ENCODE measurements at places on chromosomes 1 and 21.
A peak's percentile ranks its signal among the peaks of the same experiment; 100 is the strongest.

DNA sequence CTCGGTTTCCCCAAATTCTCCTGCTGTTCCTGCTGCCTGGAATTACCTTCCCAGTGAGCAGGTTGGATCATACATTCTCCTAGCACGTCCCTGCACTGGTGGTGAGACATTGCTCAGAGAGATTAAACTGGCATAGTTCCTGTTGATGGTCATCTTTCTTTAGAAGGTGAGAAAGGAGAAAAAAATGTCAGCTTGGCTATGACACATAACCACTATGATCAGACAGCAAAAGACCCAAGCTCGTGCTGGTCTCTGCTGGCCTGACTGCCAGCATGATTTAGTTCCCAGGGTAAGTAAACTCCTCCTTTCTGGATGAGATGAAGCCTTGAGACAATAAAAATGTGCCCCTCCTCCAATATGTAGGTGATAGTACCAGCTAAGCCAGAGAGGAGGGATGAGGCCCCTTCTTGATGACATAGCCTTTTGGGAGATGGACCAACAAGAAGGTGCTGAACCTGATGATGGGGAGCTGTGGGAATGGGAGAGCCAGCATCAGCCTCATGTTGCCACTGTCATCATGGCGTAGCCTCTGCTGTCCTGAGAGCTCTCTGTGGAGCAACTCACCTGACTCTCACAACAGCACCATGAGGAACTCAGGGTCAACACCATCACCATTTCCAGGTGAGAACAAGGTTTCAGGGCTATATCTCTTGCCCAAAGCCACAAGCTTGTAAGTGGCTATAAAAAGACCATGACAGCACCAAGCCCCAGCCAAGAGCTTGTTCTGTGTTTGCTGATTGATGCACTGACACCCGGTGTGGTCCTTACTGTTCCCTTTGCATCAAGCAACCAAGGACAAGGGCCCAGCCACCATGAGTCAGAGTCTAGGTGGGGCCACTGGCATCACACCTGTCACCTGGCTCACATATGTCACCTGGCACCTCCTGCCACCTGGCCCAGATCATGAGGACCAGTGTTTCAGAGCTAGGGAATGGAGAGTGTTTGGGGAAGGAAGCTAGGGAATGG, 200.0 kb downstream of the MATN1 start:
- DNase-seq: no peak

DNA sequence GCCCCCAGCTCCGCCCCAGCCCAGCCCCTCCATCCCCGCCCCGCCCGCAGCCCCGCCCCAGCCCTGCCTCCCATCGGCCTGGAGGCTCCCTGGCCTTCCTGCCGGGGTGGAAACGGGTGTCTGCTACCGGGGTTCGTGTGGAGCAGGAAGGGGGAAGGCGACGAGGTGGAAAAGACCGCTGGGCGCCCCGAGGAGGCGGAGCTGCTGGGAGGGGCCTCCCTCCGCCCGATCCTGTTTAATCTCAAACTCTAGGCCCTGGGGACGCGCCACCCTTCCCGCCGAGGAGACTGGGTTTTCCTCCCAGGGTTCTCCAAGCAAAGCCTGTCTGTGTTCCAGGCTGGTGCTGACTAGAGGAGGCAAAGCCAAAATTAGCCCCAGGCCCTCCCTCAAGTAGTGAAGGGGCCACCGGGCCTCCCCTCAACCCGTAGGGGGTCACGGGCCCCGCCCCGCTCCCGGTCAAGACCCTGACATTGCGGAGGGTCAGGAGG, 16.2 kb upstream of the TTLL10 start:
- DNase-seq: peak; percentile 47

- no peak for DNase-seq
Measured at GRCh38 chr1:209626346-209627026, 25.7 kb downstream of the LAMB3 start.

- DNase-seq: no peak
Measured at GRCh38 chr1:109312246-109312645, 5.4 kb upstream of the MYBPHL start.

DNA sequence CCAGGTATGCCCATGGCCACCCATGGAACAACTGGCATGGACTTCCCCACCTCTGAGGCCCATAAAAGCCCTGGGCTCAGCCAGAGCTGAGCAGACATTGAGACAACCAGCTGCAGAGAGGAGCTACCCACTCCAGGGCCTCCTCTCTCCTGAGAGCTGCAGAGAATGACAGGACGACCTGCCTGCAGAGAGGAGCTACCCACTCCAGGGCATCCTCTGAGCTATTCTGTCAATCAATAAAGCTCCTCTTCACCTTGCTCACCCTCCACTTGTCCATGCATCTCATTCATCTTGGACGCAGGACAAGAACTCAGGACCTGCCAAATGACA, 43.4 kb downstream of the MATN1 start:
- DNase-seq: no peak

- no peak for DNase-seq
Measured at GRCh38 chr1:59638231-59638711, 176.5 kb upstream of the HOOK1 start.

DNA sequence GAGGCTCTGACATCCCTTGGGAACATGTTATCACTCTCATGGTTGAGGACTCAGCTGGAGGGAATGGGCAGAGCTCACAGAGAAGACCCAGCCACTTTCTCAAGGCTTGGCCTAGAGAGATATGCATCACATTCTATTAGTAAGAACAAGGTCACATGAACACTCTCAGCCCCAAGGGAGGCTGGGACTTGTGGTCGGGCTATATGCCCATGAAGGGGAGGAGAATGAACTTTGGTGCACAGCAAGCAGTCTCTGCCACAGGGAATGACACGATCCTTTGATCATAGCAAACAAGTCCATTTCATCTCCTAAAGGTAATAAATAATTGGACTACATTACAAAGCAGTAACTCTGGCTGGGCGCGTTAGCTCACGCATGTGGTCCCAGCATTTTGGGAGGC, 105.7 kb downstream of the SYF2 start:
- DNase-seq: no peak

DNA sequence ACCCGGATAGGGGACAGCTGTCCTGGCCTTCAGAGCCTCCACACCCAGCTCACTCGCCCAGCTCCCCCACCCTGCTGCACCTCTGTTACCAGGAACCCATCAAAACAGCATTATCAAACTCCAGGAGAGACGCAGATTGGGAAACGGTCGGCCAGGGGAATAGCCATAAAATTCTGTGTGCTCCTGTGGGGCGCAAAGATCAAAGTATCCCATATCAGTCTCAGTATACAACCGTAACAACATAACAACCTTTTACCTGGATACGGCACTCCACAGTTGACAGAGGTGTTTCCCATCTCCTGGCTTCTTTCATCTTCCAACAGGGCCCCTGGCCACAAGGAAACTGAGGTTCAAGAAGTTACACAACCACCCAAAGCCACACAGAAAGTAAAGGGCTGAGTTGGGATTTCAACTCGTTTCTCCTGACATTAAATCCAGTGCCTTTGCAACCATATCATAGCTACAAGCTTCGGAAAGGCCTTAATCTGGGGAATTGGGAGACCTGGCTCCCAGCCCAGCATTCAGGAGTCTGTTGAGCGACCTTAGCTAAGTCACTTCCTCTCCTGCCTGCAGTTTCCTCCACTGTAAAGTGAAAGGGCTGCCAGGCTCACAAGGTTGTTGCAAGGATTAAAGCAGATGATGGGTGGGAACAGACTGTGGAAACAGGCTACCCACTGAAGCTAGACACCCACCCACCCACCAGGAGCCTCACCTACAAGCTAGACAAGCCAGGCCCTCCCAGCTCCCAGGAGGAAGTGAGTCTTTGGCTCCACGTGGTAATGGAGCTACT, 8.1 kb upstream of the EPHB2 start:
- DNase-seq: no peak

- DNase-seq: no peak
Measured at GRCh38 chr1:231420299-231420958, 1.7 kb downstream of the EGLN1 start.

- DNase-seq: no peak
Measured at GRCh38 chr21:18114810-18115209, 129.8 kb upstream of the CHODL start.

- DNase-seq: no peak
Measured at GRCh38 chr1:55986003-55986402, 593.4 kb downstream of the PLPP3 start.

DNA sequence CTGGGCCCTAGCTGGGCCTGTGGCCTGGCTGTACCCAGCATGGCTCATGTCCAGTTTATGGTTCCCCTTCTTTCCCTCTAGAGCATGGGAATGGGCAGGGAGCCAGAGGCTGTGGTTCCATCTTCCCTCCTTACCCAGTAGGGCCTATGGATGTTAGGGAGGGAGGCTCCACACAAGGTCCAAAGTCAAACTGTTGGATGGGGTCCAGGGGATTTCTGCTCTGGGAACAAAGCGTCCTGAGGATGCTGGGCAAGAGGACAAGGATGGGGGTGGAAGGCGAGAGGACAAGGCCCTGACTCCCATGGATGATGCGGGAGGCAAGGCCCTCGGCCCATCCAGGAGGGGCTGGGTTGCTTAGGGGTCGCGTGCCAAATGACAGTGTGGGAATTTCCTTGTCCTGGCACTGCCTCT, 17.3 kb downstream of the CSF1 start:
- DNase-seq: no peak

DNA sequence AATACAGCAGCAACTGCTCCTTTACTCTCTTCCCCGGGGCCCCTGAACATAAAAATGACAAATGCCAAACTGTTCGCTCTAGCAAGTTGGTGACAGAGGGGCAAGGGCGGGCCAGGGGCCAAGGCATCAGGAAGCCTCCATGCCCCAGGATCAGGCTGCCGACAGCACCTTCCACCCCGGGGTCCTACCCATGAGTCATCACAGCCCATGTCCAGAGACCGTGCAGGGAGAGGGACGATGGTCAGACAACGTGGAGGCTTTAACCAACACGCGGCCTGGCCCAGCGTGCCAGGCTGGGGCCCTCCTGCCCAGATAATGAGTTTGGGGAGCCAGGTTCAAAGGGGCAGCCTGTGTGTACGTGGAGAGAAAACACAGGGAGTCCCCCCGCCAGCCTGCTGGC, 90.5 kb downstream of the CASZ1 start:
- DNase-seq: no peak

DNA sequence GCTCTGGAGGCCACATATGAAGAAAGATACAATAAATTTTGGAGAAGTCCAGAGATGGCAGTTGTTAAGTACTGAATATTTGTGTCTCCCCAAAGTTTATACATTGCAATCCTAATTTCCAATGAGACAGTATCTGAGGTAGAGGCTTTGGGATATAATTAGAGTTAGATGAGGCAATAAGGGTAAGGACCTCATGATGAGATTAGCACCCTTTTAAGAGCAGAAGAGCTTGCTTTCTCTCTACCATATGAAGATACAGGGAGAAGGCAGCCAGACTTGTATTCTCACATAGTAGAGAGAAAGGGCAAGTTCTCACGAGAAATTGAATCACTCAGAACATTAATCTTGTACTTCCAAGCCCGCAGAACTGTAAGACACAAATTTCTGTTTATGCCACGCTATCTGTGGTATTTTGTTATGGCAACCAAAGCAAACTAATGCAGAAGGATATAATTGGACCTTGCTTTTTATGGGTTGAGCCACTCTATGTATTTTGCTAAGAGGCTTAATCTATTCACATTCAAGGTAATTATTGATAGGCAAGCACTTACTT, 430.1 kb downstream of the KCNT2 start:
- DNase-seq: no peak

DNA sequence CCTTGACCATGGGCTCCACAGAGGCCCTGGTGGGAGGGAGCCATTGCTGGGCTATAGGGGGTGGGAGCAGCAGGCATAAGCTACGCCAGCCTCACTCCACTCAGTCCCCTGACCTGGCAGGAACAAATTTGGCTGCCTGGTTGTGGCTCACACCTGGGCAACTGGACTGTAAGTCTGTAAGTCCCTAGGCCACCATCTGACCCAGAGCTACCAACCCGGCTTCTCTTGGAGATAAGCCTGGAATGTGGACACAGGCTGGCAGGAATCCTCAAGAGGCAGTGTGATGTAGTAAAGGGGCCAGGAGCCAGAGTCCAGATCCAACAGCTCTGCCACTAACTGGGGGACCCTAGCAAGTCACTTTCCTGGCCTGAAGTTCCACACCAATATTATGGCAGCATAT, 11.4 kb downstream of the NCF2 start:
- DNase-seq: no peak

GRCh38 chr1:156815961-156816422, 656 bp downstream of the SH2D2A start:
- DNase-seq: no peak

DNA sequence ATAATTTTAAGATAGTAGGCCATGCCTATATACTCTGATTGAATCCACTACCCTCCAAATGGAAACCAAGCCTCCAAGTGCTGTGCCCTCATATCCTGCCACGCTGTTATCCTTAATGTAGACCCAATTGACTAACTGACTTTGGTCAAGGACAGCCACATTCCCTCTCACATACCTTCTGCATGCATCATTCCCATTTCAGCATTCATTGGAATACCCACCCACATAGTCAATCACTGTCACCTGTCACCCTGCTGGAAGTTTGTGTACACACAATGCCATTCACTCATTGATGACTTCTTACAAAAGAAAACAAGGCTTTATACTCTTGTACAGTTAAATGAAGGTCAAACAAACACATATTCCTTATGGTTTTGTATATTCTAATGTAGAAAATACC, 221.1 kb upstream of the PBX1 start:
- no peak for DNase-seq

DNA sequence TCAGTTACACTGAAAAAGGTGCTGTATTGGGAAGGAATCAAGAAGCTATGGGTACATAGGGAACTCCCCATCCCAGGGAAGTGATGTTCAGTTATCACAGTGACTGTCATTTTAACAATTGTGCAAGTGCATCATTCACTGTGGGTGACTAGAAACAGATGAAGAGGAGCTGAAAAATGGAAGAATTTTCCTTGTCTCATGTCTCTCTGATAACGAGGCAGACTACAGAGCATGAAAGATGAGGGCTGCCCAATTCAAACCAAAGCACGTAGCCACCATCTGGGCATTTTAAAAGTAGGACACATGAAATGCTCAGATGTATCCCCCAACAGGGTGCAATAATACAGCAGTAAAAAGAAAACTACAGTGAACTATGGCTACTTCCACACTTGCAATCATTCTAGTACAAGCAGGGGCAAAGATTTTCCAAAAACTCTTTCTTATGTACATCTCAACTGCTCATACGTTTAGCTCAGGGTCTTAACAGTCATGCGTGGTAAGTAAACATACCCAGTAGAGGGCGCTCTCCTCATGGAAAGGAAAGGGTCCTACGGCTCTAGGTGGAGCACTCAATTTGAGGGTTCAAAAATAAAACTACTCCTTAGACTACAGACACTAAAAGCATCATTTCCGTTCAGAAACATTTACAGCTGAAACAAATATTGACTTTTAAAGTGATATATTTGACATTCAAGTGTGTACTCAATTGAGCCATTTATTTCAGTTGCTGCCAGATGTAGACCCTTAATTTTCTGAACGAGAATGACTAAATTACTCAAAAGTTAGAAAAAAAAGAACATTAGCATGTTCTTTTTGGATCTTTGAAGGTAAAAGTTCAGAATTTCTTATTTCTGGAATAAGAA, 143.2 kb downstream of the KCTD3 start:
- DNase-seq: peak; percentile 1
